ENCODE measurements at places on chromosomes 12 and 14. TPM values are rescaled to one million over a fixed set of nuclear protein-coding genes. Genes with fewer than 3 reads are reported as not detected.
A peak's percentile ranks its signal among the peaks of the same experiment; 100 is the strongest.

DNA sequence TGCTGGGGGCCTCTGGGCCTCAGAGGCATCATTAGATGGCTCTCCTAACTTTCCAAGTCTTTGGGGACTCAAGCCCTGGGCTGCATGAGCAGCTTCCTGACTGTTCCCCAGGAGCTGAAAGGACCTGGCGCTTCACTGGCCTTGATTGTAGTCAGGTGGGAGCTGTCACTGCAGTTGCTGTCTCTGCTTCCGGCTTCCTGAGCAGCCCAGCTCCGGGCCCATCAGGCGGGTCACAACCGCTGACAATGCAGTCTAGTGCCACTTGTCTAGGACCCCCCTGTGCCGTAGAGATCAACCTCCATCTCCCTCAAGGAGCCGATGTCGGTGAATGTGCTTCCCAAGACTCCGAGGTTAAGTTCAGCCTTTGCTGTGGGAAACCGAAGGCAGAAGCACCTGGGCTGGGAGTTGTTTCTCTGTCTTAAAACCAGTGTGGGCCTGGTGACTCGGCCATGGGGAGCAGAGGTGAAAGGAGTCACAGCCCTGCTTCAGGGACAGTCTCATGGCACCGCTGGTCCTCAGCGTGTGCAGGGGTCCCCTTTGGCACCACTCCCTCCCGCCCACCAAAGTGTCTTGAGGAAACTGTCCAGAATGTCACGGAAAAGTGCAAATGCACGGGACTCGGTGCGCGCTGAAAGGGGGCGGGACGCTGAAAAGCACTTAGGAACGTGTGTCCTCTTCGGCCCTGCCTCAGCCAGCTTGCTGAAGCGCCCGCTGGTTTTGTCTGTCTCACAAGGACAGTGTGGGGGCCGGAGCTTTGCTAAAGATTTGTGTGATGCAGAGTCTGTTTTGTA lies 44.8 kb downstream of the PRIMA1 start:
- no peak for DNase-seq

DNA sequence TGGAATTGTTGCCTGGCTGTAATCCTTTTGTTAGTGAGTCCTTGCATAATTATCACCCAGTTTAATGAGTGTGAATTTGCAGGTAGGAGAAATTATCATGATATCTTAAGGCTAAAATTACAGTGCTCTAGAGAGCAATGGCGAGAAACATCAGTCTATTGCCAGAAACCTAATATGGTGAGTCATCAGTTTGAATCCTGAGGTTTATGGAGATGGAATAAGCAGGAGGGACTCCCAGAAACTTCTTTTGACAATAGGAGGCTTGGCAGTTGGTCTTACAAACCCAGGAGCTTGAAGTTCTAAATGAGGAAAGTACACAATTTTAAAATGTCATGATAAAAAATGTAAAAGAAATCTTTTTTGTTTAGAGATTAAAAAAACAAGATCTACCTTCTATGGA lies 31.5 kb upstream of the CRADD start:
- DNase-seq = no peak

DNA sequence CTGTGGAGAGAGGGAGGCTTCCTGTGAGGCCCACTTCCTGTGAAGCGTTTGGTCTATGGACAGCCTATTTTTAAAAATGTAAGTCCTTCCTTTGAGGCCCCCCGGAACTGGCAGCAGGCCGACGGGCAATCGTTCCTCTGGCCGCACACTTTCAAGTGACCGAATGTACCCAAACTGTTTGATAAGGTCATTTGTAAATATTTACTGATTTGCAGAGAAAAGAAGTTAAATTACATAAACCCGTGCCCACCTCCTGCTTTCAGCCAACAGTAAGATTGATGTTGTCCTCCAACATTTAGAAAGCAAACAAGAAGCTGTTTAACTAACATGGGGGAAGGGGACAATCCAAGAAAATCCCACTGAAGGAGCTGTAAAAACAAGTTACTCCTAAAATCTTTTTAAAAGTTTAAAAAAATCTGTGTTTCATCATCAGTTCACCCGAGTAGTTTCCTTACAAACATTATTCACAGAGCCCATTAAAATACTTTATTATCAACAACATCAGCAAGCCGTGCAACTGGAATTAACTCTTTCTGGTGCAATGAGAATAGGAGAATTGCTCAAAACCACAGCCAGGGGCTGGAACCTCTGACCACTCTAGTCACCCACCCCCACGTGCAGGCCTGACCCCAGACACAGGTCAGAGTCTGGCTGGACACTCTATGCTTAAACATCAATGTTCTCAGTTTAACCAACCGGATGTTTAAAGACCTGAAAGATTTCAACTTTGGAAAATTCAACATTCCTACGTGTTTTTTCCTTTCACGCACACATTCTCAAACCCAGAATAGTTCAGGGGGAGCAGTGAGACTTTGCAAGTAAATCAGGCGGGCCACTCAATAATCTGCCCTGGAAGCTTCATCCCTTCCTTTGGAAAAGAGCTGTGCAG lies 65.3 kb downstream of the FOXN3 start:
- DNase-seq = peak; percentile 61

DNA sequence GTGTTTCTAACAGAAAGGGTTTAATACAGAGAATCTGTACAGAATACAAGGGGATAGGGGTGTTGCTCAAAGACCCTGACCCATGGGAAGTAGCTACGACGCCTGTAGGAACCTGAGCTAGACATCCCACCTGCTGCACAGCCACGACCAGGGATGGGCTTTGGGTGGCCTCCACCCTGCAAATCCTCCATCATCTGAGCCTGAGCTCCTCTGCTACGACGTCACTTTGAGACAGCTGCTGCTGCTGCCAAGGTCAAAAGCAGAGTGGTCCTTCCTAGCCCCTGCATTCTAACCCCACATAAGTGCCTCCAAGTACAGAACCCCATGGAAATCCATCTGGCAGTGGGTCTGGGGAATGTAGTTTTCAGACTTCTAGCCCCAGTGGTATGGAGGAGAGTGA lies 43.8 kb downstream of the JAG2 start:
- DNase-seq = no peak

DNA sequence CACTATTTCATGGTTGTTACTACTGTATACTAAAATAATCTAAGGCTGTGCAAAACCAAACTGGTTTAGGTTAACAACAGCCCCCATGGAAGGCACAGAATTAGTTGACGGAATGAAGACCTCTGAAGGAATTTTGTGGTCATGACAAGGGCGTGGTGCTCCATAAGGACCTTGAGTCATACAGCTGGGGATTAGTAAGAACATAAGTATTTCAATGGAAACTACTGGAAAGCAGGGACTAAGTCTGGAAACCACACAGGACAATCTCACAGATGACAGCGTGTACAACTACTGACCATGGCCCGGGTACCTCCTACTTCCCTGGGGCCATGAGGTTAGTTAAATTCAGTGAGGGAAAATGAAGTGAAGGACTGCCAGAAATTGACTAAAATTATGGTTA lies 98.5 kb upstream of the PLEKHA5 start:
- DNase-seq = no peak

GRCh38 chr14:101814934-101815333 lies 53.4 kb downstream of the PPP2R5C start:
- DNase-seq = peak; percentile 41

DNA sequence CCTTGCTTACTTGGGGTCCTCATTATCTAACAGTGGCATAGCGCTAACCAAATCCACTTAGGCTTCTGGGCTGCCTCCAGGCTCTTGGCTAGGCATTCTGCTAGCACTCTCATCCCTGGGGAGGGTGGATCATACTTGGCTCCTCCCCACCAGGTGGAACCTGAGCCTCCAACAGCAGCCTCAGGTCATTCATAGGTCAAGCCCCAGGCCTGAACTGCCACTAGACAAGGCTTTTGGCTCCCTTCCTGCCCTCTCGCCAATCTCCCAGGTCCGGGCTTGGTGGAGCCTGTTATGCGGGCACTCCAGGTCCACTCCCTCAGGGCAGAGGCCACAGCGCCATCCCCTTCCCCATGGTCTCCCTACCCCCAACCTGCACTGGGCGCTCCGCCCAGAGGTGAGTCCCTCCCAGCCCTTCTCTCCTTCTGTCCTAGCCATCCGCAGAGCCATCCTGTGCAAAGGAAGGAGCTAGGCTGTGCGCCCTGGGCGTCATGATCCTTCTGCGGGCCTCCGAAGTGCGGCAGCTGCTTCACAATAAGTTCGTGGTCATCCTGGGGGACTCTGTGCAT lies 154.9 kb upstream of the AMIGO2 start:
- DNase-seq = no peak

GRCh38 chr12:91562476-91562875 lies 379.9 kb upstream of the DCN start:
- DNase-seq = peak; percentile 48

DNA sequence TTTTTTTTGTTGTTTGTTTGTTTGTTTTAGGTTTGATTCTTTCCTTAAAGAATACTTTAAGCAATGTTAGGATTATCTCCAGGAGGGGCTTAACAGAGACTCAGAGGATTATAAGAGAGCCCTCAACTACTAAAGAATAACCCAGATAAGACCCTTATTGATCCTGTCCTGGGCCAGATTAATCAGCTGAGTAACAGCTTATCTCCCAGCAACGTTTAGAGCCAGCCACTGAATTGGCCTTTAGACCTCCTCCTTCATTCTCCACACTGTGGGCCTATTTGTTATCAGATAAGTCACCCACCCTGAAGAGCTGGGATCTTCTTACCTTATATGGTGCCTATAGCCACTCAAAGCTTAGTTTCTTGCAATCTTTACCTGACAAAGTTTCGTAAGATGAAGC lies 71.1 kb downstream of the FIGNL2 start:
- no peak for DNase-seq

- DNase-seq = no peak
Observed at GRCh38 chr14:32009976-32010581, 67.0 kb upstream of the ARHGAP5 start.

DNA sequence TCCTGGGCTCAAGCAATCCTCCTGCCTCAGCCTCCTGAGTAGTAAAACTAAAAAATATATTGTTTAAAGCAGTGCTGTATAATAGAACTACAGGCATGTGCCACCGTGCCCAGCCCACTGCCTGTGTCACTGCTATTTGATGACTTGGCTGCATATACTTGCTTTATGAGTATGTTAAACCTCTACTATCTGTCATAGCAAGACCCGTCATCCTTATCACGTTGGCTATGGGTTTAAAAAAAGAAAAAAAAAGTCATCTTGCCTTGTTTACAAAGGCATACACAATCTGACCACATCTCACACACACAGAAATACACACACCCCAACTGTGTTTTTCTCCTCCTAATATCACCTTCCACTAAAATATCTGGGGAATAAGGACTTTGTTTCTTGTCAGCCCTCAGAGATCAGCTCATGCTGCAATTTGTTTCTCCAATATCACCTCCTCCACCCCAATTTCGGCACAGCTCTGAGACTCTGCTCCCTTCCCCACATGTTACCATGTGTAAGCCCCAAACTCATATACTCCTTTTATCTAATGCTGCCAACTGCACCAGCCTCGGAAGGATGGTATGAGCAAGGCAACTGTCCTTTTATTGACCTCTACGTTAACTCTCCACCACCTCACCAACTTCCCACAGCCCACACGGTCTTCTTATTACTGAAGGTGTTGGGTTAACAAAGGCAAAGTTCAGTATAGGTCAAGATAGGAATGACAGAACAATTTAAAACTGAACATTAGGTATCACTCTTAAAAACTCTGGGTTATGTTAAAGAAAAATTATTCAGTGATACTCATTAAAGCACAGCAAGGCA lies 802 bp upstream of the TMPRSS12 start:
- DNase-seq = no peak

GRCh38 chr12:6735448-6736191 lies 11.8 kb downstream of the COPS7A start:
- peak; percentile 68 for DNase-seq

- DNase-seq = peak; percentile 74
Observed at GRCh38 chr14:105537580-105538474, 11.4 kb downstream of the TMEM121 start.

DNA sequence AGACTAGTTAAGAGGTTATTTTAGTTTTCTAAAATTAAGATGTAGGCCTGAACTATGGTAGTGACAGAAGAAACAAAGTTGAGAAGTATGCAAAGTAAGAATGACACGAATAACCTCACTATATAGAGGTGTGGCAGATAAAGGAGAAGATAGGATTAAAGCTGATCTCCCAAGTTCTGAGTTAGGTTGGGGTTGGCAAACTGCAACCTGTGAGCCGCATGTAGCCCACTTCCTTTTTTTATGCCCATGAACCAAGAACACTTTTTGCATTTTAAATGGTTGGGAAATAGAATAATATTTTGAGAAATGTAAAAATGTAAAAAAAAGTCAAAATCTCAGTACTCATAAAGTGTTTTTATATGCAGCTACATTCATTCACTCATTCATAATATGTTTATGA lies 34.3 kb downstream of the KTN1 start:
- DNase-seq = no peak

DNA sequence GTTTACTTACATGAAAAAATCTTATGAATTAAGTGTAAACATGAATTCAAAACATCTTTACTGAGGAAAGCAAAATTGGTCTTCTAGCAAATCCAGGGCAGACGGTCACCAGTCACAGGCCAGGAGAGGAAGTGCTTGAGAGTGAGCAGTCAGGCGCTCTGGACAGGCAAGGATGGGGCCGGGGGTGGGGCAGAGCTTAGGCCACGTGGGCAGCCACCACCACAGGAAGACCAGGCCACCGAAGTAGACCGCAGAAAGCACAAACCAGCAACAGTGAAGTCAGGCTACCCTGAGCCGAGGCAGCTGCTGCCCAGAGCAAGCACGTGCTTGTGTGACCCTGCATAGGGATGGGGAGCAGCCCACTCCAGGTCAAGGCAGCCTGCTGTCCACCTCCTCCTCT lies 33.5 kb downstream of the SLC6A12 start:
- DNase-seq = peak; percentile 43

GRCh38 chr14:51205486-51205885 lies 34.6 kb upstream of the TMX1 start:
- DNase-seq = no peak

GRCh38 chr12:83818881-83819280 lies 1093.7 kb downstream of the SLC6A15 start:
- DNase-seq = no peak

The TMEM233 gene
- total RNA-seq = not detected

The NTF3 gene
- not detected for total RNA-seq

The ACSS3 gene
- total RNA-seq = not detected

The BRF1 gene
- total RNA-seq = 42.1 TPM

The TCL1B gene
- total RNA-seq = not detected

The TUNAR gene
- total RNA-seq = not detected

The NDRG2 gene
- total RNA-seq = 7.6 TPM

The KIF26A gene
- 0.26 TPM for total RNA-seq

The TPPP2 gene
- not detected for total RNA-seq

The KRT2 gene
- total RNA-seq = 0.10 TPM

The PTGER2 gene
- total RNA-seq = 119 TPM

The LALBA gene
- not detected for total RNA-seq

The LGR5 gene
- total RNA-seq = not detected

The LMO3 gene
- total RNA-seq = not detected
